Astrocyte (in vitro differentiated cells and primary cell): ENCODE measurements at places on chromosomes 11 and 22.

DNA sequence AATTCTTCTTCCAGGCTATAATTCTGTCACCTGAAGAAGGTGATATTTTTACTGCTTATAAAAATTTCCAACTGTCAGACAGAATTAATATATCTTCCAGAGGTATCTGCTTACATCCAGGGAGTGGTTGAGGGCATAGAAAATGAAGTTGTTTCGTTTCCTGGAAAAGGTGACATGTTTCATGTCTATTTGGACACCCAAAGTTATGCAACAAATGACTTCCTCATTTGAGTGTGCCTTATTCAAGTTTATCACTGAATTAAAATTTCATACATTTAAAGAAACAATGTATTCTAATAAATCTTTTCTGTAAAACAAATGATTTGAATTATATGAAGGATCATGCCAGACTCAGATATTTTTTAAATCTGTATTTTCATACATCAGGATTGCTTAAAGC, 8.5 kb upstream of the GRAMD1B start:
- H3K27me3 ChIP-seq: peaks cover 35% of the 10 kb centered on the region
- no peaks in the 10 kb centered on the region for H3K36me3 ChIP-seq
- no peak overlapping the region for H3K27ac ChIP-seq
- H3K4me1 ChIP-seq: no peaks in the 10 kb centered on the region
- DNase-seq: no peak

- H3K4me3 ChIP-seq: no peak overlapping the region
- peaks cover 26% of the 10 kb centered on the region for H3K4me1 ChIP-seq
- DNase-seq: peak; percentile 93
- H3K27ac ChIP-seq: no peak overlapping the region
- H3K27me3 ChIP-seq: no peaks in the 10 kb centered on the region
- no peaks in the 10 kb centered on the region for H3K36me3 ChIP-seq
These were observed 277.7 kb downstream of the CADM1 start for GRCh38 chr11:115226556-115226955.

DNA sequence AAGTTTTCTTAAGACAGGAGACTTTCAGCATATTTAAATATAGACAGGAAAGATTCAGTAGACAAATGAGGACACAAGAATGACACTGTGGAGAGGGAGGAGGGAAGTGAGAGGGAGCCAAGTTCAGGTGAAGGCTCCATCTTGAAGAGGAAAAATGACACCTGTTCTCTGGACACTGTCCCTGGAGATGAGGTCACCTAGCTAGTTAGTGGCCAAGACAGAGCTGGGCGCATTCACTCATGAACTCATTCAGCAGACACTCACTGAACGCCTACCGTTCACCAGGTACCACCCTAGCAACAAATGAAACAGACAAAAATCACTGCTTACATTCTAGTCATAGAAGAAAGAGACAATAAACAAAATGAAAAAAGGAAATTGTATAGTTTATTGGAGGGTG, 103.3 kb upstream of the PARVA start:
- no peak for DNase-seq
- no peak overlapping the region for H3K4me3 ChIP-seq
- H3K27ac ChIP-seq: peak overlapping the region; percentile 64
- H3K4me1 ChIP-seq: peaks cover 38% of the 10 kb centered on the region

DNA sequence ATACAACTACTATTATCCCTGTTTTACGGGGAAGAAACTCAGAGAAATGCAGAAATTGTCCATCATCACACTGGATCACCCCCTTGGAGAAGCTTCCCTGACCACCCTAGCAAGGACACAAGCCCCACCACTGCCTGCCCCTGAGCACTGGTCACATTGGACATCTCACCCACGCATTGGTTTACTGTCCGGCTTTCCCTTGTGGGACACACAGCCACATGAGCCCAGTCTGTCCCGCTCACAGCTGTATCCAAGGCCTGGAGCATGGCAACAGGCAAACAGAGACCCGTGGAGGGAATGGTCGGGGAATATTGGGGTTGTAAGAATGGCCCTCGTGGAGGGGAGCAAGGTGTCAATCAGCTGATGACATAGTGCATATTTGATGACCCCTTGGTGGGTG, 42.7 kb upstream of the FGF3 start:
- H3K4me1 ChIP-seq: peaks cover 4% of the 10 kb centered on the region
- no peak for DNase-seq
- no peak overlapping the region for H3K4me3 ChIP-seq
- H3K36me3 ChIP-seq: no peaks in the 10 kb centered on the region

DNA sequence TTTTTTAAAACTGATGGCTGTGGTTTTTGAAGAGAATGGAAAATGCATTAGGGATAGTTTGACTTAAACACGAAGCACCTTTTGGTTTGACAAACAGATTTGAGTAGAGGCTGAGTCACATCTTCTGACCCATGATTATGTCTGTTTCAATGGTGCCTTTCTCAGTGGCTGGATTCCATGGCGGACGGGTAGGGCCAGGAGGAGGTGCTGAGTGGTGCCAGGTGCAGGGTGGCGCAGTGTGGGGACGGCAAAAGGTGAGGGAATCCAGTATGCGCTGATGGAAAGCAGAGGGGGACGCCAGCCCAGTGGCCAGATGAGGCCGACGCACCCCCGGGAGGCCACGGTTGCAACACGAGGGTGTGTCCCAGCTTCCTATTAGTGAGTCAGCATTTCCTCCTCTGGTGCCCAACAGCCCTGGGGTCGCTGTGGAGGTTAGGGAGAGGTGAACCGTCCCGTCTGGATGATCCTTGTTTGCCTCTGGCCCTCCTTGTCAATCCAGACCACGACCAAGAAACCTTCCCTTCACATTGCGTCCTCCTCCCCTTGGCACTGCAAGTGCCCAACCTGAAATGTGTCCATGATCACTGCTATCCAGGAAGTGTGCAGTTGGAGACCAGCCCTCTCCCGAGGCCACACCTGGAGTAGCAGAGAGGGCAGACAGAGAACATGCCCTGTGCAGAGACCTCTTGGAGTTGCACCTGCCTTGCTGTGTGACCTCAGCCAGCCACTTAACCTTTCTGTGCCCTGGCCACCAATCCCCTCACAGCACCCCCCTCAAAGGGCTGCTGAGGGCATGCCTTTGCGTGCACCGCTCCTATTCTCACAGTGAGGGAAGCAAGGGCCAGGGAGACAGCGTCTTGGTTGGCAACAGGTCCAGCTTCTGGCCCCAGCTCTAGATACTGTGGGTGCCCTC, 32.5 kb upstream of the ATXN10 start:
- no peaks in the 10 kb centered on the region for H3K36me3 ChIP-seq
- H3K4me3 ChIP-seq: no peak overlapping the region
- peaks cover 18% of the 10 kb centered on the region for H3K27me3 ChIP-seq
- peaks cover 6% of the 10 kb centered on the region for H3K4me1 ChIP-seq
- no peak overlapping the region for H3K27ac ChIP-seq

DNA sequence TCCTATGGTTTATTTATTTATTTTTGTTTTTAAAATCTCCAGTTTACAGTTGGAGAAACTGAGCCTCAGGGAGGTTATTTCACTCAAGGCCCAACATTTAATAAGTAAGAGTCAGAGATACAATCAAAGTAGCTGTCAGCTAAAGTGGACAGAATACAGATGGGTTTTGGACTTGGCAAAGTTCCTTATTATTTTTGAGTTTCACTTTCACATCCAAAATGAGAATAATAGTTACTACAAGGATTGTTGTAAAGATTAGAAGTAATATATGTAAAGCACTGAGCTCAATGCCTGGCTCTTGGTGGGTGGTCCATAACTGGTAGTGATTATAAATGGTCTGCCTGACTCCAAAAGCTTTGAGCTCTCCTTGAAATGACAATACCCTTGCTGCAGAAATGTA, 87.5 kb upstream of the SESN3 start:
- peaks cover 9% of the 10 kb centered on the region for H3K4me1 ChIP-seq
- H3K27ac ChIP-seq: no peak overlapping the region
- no peaks in the 10 kb centered on the region for H3K36me3 ChIP-seq
- no peaks in the 10 kb centered on the region for H3K27me3 ChIP-seq

- peaks cover 22% of the 10 kb centered on the region for H3K4me1 ChIP-seq
- peak within 1 kb of the TSS; percentile 56 for H3K4me3 ChIP-seq
- peak; percentile 61 for DNase-seq
- no peaks in the 10 kb centered on the region for H3K36me3 ChIP-seq
- H3K27ac ChIP-seq: no peak within 1 kb of the TSS
- no peaks in the 10 kb centered on the region for H3K27me3 ChIP-seq
These were observed at the start of gene TRABD for GRCh38 chr22:50185375-50186087. Gene TRABD, plus strand, starts transcription at chr22:50185913. Its CDS starts 7,148 bp downstream, at chr22:50193061.

- H3K36me3 ChIP-seq: peaks cover 6% of the 10 kb centered on the region
- H3K27ac ChIP-seq: no peak overlapping the region
- H3K4me3 ChIP-seq: no peak overlapping the region
- DNase-seq: no peak
These were observed 1.6 kb downstream of the IRF7 start for GRCh38 chr11:614021-614622.
